ENCODE measurements at places on chromosomes 13 and 19.

DNA sequence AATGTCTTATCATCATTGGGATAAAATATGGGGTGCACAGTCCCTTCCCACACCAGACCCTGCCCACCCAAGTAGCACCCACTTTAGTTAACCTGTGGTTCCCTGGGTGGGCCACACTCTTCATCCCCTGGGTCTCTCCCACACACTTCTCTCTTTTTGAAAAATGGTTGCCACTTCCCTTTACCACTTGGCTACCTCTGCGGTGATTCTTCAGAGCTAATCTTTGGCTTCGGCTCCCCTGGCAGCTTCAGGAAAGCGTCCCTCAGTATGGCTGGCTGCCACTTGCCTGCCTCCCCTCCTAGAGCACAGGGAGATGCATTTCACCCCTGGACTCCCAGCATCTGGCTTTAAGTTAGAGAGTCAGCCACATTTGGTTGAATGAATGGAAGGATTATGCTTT, 18.2 kb downstream of the CCNA1 start:
- no peak for DNase-seq

DNA sequence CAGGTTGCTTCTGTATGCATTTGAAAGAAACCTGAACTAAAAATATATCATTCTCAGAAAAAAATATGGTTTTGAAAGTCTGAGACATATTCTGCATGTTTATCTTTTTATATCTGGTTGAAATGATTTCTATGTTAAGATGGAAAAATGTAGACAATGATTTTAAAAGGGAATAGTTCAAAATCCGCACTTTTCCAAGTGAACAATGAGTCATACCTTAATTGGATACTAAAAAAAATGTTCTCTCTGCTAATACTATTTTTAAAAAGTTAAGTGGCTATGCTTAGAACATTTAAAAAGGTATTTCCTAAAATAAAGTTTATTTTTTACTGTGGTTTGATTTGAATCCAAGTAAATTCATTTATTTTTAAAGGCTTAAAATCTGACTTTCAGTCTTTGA, 801.4 kb downstream of the SLITRK6 start:
- DNase-seq = no peak

- no peak for DNase-seq
Measured at GRCh38 chr19:35696835-35697234, 7.5 kb upstream of the ZBTB32 start.

DNA sequence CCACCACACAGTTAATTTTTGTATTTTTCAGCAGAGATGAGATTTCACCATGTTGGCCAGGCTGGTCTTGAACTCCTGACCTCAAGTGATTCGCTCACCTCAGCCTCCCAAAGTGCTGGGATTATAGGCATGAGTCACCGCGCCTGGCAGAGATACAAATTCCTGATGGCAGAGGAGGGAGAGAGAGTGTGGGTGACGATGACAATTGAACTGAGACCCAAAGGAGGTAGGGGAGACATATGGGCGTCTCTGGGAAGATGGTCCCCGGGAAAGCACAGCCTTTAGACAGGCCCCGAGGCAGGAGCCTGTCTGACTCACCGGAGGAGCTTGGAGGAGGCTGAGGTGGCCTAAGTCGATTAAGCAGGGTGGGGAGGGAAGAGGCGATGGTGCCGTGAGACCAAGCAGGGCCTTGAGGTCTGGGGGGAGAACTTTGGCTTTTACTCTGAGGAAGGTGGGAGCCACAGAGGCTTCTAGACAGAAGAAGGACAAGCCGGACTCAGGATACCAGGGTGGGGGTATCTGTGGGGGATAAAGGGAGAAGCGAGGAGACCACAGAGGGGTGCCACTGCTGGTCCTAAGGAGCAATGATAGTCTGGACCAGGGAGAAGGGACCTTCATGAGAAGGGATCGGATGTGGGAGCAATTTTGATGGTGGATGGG, 38.2 kb downstream of the ARRDC2 start:
- no peak for DNase-seq

DNA sequence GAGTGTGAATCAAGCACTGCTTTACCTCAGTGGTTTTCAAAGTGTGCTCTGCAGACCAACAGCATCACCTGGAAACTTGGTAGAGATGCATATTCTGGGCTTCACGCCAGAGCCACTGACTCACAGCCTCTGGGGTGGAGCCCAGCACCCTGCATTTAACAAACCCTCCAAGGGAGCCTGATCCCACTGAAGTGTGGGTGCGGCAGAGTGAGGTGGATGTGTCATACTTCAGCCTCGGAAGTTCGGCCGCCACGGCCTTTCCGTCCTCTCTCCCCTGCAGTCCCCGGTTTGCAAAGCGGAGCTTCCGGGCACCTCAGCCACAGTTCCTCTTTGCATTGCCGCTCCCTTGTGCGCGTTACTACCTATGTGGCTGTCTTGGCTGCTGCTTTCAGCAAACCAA, 33.3 kb upstream of the MICU2 start:
- DNase-seq = no peak

DNA sequence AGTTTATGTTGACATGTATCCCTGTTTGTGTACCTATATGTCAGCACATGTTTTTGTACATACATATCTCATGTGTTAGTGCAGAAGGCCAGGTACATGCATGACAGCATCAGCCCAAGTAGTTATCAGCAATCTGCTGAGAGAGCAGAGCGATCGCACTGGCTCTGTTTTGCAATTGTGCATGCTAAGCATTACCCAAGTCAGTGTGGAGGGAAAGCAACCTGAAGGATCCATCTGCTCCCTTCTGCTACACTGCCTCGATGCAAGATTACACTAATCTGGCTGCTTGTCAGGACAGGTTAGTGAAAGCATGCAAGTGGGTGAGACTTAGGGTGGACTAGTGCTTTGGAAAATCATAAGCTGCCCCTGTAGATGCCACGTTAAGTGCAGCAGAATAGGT, 211.8 kb downstream of the PCCA start:
- DNase-seq = no peak

- DNase-seq = no peak
Measured at GRCh38 chr13:79581870-79582315, 100.9 kb downstream of the NDFIP2 start.

DNA sequence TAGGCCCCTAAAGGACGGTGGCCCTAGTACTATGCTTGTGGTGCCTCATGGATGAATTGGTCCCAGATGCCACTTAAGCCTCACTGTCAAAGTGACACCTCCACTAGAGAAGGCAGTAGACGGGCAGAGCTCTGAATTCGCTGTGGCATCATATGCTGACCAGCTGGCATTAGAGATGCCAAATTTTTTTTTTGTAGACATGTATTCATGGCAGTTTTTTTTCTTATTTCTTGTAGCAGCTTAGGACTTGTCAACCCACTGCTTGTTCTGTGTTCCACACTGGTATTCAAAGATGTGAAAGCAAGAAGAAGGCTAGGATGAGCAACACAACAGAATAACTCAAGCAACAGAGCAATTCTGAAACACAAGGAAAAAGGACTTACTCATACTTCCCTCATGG, 212.5 kb downstream of the DLEU7 start:
- DNase-seq = no peak

- no peak for DNase-seq
Measured at GRCh38 chr19:13831537-13832467, 36.6 kb downstream of the ZSWIM4 start.

- DNase-seq = no peak
Measured at GRCh38 chr13:33235078-33235477, 50.5 kb downstream of the STARD13 start.

- DNase-seq = no peak
Measured at GRCh38 chr19:16446108-16446723, 25.6 kb downstream of the EPS15L1 start.
